Mucosa of descending colon (tissue), 3 donors: ENCODE measurements at places on chromosomes 5 and 9. TPM values are rescaled to one million over a fixed set of nuclear protein-coding genes. Genes with fewer than 3 reads are reported as not detected.

ARAP3 gene
- 8.0 TPM for total RNA-seq

DNA sequence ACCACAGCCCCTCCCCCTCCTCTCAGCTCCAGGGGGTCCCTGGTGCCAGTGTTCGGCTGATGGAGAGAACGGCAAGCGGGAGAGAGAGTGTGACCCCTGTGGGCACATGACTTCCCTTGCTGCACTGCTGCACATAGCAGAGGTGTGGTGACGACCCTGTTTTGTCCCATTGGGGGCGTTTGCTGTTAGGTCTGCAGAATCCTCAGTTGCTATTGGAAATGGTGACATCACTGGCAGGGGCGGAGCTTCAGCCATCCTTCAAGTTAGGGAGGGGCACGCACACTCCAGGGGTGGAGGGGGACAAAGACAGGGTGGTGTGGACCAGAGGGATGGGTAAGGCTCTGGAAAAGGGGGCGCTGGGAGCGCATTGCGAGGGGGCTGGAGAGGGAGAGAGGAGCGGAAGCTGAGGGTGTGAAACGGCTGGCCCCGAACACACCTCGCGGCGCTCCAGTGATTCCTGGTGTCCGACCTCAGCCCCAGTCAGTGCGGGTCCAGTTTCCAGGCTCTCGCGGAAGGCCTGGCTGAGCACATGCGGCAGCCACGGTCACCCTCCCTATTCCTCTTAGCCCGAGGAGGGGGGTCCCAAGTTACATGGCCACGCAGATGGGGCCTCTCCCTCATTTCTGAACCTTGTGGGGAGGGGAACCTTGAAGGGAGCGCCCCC lies 764 bp upstream of the GRIN1 start:
- no peak for DNase-seq

DNA sequence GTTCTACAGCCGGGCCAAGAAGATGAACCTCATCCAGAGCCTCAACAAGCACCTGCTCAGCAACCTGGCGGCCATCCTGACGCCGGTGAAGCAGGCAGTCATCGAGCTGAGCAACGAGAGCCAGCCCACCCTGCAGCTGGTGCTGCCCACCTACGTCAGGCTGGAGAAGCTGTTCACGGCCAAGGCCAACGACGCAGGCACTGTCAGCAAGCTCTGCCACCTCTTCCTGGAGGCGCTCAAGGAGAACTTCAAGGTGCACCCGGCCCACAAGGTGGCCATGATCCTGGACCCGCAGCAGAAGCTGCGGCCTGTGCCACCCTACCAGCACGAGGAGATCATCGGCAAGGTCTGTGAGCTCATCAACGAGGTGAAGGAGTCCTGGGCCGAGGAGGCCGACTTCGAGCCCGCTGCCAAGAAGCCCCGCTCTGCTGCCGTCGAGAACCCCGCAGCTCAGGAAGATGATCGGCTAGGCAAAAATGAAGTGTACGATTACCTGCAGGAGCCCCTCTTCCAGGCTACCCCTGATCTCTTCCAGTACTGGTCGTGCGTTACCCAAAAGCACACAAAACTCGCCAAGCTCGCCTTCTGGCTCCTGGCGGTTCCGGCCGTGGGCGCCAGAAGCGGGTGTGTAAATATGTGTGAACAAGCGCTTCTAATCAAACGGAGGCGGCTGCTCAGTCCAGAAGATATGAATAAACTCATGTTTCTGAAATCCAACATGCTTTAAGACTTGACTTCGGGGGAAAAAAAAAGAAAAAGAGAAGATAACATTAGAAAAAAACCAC lies 28.5 kb downstream of the AMBP start:
- no peak for DNase-seq

- no peak for DNase-seq
Observed at GRCh38 chr9:84471816-84472215, 131.3 kb upstream of the SLC28A3 start.

- DNase-seq = peak; percentile 74
Observed at GRCh38 chr5:150181027-150181426, 8.8 kb upstream of the SLC6A7 start.

GRCh38 chr5:62082370-62082801 lies 223.6 kb upstream of the KIF2A start:
- DNase-seq = no peak

DNA sequence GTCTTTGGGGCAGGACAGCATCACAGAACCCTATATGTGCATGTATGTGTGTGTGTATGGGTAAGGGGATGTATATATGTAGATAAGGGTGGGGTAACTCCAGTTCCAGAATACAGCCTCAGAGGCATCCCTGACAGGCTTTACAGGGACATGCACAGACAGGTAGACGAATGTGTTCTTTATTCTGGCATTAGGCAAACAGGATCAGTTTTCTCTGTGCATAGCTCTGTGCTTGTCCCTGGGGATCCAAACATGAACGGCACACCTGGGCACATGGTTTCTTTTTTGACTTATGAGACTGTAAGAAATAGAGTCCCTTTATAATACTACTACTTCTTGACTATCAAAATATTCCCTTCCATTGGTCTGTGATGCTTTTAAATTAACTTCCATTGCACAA lies 120.6 kb downstream of the TRIO start:
- no peak for DNase-seq

GRCh38 chr9:112050544-112051475 lies 124.3 kb downstream of the SUSD1 start:
- no peak for DNase-seq

DNA sequence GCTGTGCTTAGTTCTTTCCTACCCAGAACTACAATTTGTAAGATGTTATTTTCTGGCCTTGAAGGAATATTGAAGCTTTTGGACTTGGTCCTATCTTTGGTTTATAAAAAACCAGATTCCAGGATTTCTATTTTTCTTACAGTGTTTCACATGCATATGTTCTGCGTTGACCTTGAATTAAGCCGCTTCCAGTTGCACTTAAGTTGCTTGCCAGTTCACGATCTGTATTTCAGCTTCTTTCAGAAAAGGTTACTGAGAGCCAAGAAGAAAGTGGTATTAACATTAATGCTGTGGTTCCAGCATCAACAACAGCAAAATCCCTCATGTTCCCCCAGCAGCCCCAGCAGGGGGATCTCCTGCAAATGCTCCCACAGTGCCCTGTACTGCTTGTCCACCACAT lies 156.4 kb upstream of the ADAMTS16 start:
- DNase-seq = no peak

AK8 gene
- total RNA-seq = not detected

ARHGEF39 gene
- total RNA-seq = 10.3 TPM

NXNL2 gene
- total RNA-seq = not detected

DNA sequence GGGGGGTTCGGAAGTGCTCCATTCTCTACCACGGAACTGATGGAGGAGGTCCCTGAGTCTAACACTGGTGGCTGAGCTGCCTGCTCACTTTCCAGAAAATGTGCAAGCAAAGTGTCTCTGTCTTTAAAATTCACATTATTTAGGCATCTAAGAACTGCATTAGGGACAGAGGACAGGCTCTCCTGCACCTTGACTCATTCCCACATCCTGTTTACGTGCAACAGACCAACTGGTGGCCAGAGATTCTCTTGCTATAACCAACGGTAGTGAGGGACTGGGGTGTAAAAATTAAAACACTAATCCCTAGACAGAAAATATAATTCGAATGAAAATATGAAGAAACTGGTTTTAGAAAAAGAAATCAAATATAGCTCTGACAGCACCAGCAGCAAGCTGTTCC lies 320.9 kb downstream of the IRX2 start:
- DNase-seq = no peak

ENTR1 gene
- 33.2 TPM for total RNA-seq

- DNase-seq = no peak
Observed at GRCh38 chr5:135031813-135032694, 2.0 kb downstream of the PITX1 start.
